ENCODE measurements at places on chromosomes 2 and 18. TPM values are rescaled to one million over a fixed set of nuclear protein-coding genes. Genes with fewer than 3 reads are reported as not detected.

The CFAP65 gene
- 1.2 TPM for total RNA-seq

DNA sequence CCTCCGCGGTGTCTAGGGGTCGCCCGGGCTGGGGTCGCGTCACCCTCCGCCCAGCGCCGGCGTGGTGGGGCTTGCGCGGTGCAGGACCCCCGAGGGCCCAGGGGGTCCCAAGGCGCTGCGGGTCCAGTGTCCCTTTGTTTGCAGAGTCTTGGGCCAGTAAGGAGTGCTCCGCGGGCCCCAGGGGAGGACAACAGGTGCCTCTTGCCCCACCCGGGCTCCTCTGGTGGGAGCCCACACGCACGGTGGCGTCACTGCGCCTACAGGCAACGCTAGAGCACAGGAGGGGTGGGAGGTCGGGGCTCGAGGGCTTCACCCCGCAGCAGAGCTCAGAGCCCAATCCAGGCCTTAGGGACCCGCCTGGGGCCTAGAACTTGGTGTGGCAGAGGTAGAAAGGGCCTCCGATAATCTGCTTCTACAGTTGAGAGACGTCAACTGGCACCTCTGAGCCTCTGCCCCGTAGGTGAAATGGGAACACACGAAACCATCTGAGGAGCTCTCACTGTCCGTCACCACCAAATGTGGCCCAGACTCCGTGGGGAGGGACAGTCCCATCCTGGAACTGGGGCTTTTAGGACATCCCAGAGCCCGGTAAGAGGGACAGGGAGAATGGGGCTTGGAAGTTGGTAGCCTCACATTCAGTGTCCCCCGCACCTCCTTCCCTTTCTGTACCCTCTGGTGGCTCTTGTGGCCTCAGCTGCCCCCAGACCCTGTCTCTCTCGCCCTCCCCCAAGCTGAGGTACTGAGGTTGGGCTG is 1.4 kb downstream of the ARID5A start:
- peak overlapping the region; percentile 92 for H3K4me3 ChIP-seq
- peak overlapping the region; percentile 100 for H3K27ac ChIP-seq
- H3K4me1 ChIP-seq: peaks cover 18% of the 10 kb centered on the region
- DNase-seq: no peak
- no peaks in the 10 kb centered on the region for H3K27me3 ChIP-seq

- no peaks in the 10 kb centered on the region for H3K4me1 ChIP-seq
- H3K4me3 ChIP-seq: no peak overlapping the region
- H3K27ac ChIP-seq: no peak overlapping the region
- no peak for DNase-seq
- no peaks in the 10 kb centered on the region for H3K27me3 ChIP-seq
These were observed 119.9 kb upstream of the HS6ST1 start for GRCh38 chr2:128438586-128438985.

GRCh38 chr18:30280861-30281470 is 761.6 kb downstream of the DSC3 start:
- H3K4me1 ChIP-seq: no peaks in the 10 kb centered on the region
- no peaks in the 10 kb centered on the region for H3K36me3 ChIP-seq
- no peak for DNase-seq
- no peak overlapping the region for H3K27ac ChIP-seq
- no peaks in the 10 kb centered on the region for H3K27me3 ChIP-seq

The KLHL14 gene
- 9.5 TPM for total RNA-seq

The ZSWIM2 gene
- not detected for total RNA-seq

- H3K4me3 ChIP-seq: no peak overlapping the region
- DNase-seq: no peak
- H3K27ac ChIP-seq: no peak overlapping the region
- peaks cover 3% of the 10 kb centered on the region for H3K4me1 ChIP-seq
These were observed 78.7 kb upstream of the ASB18 start for GRCh38 chr2:236342951-236343350.
